ENCODE measurements at places on chromosomes 5 and 9. TPM values are rescaled to one million over a fixed set of nuclear protein-coding genes. Genes with fewer than 3 reads are reported as not detected.

The CENPK gene
- 1.1 TPM for total RNA-seq

DNA sequence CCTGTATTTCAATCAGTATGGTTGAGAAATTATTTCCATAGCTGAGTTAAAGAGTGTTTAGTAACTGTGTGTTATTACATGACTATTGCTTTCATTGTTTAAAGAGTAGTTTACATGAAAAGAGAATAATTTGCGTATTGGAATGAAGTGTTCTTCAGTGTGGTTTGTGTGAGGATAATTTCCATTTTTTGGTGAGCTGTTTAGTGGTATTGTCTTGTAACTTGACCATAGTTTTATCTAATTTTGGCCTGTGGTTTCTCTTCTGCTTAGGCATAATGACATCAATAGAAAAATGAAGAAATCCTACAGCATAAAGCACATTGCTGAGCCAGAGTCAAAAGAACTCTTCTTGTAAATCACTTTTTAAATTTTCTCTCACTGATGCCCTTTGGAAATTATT, 151.2 kb downstream of the SNCAIP start:
- DNase-seq = no peak

DNA sequence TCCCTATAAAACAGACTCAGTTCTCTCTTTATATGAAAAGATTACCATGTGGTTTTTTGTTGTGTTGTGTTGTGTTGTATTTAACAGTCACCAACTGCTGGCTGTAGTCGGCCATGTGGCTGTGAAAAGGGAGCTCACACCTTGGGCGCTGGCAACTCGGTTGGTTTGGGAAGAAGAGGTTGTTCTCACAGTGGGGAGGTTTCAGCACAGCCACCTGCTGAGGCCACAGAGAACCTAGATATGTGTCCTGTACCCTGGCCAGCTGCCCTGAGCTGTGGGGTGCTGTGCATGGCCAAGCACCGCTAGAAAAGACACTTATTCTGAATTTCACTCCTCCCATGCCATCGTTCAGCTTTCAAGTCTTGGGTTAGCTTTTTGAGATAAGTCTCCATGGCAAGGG, 58.8 kb downstream of the SYK start:
- DNase-seq = no peak

- DNase-seq = no peak
Observed at GRCh38 chr5:148569948-148570347, 84.4 kb downstream of the HTR4 start.

The FOXD1 gene
- total RNA-seq = 1.5 TPM

- no peak for DNase-seq
Observed at GRCh38 chr9:84754461-84754860, 84.9 kb downstream of the NTRK2 start.

GRCh38 chr9:26437056-26437711, 455.4 kb downstream of the CAAP1 start:
- no peak for DNase-seq

The PTGS1 gene
- 62.9 TPM for total RNA-seq

DNA sequence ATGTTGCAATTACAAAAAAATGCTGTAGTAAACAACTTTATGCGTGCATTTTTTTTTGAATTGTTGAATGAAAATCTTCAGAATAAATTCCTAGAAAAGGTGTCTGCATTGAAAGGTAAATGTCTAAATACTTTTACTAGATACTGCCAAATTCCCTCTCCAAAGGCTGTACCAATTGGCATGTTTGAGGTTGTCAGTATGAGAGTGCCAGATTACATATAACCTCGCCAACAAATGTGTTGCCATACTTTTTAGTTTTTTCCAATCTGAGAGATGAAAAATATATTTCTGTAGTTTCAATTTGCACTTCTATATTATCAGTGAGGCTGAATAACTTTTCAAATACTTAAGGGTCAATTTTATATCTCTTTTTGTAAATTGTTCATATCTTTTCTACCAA, 261.5 kb upstream of the TARS1 start:
- no peak for DNase-seq

DNA sequence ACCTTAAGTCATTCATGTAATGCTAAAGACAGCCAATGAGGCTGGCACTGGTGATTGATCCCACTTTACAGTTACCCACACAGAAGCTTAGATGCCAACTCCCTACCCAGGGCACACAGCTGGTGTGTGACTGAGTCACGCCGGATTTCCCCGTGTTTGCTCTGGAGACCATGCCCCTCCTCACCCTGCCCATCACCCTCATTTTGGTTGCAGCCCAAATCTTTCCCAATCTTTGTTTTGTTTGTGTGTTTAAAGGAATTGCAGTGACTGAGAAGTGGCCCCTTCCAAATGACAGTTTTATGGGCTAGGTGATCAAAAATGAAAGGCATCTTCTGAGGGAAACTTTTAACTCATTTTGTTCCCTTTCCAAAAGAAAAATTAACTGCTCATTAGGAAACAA, 10.9 kb downstream of the FBXL7 start:
- no peak for DNase-seq

The ARHGEF39 gene
- 1.0 TPM for total RNA-seq

The SLC6A19 gene
- not detected for total RNA-seq

The TICAM2 gene
- total RNA-seq = not detected

GRCh38 chr9:87771316-87772006, 45.5 kb downstream of the CTSL start:
- no peak for DNase-seq

The CDC20B gene
- total RNA-seq = not detected

DNA sequence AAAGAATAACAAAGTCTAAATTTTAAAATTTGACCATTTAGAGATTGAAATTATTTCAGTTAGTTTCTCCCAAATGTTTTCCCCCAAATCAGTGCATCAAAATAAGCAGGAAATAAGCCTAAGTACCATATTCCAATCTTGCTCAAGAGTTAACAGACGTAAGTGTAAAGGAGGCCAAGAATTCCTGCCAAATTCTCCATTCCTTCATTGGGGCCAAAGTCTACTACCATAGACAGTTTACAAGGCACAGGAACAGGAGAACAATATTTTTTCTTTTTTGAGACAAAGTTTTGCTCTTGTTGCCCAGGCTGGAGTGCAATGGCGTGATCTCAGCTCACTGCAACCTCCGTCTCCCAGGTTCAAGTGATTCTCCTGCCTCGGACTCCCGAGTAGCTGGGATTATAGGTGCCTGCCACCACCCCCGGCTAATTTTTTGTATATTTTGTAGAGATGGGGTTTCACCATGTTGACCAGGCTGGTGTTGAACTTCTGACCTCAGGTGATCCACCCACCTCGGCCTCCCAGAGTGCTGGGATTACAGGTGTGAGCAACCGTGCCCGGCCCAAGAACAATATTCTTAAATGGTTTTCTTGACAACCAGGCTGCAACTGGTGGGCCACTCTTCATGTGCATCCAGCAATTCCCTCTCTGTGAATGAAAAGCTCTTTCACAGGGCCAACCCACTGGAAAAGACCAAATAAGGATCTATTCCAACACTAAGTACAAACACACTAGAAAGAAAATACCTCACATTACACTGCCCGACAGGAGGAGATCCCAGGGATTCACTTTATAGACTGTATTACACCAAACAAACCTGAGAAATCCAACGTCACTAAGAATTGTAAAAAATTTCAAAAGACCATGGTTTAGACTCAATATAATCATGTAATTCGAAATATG, 127.7 kb downstream of the MAPKAP1 start:
- no peak for DNase-seq

DNA sequence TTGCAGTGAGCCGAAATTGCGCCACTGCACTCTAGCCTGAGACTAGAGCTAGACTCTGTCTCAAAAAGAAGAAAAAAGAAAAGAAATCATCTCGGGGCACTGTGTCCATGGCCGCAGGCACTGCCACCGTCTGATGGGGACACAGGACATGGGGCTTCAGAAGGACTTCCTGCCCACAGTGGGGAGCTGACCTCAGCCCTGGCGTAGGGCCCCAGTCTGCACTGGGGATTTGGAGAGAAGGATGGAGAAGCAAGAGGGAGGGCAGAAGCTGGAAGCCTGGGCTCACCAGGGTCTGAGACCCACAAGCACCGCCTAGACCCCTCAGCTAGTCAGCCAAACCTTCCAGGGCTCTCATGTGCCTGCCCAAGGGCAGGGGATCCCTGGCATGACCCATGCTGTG, 4.1 kb upstream of the SARDH start:
- no peak for DNase-seq

DNA sequence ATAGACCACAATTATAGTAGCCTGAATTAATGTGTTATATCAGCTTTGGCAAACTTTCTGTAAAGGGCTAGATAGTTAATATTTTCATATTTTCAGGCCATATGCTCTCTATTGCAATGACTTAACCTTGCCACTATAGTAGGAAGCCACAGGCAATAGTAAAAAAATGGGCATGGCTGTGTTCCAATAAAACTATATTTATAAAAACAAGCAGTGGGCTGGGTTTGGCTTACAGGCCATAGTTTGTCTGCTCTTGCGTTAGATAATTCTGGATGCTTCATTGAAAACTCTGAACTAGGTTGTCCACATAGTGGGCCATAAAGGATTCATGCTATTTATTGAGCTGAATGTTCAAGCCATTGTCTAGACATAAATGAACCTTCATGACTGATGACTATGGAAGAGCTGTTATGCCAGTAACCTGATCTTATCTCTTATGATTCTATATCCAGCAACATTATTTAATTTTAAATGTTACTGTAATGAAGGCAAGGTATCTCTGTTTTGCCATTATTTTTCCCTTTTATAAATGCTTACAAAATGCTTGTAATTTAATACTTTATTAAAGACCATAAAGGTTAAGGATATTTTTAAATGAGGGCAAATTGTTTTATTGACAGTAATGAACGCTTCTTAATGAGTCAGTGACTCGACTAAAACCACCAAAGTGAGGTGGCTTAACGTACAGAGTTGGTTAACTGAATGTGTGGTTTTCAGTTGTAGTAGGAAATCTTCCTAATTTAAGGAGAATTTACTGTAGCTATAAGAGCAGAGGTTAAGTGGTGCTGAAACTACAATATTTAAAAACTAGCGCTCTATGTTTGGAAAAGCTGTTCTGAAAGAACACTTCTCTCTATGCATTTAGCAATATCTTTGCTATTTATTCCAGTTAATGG, 560.6 kb downstream of the PRR16 start:
- no peak for DNase-seq

DNA sequence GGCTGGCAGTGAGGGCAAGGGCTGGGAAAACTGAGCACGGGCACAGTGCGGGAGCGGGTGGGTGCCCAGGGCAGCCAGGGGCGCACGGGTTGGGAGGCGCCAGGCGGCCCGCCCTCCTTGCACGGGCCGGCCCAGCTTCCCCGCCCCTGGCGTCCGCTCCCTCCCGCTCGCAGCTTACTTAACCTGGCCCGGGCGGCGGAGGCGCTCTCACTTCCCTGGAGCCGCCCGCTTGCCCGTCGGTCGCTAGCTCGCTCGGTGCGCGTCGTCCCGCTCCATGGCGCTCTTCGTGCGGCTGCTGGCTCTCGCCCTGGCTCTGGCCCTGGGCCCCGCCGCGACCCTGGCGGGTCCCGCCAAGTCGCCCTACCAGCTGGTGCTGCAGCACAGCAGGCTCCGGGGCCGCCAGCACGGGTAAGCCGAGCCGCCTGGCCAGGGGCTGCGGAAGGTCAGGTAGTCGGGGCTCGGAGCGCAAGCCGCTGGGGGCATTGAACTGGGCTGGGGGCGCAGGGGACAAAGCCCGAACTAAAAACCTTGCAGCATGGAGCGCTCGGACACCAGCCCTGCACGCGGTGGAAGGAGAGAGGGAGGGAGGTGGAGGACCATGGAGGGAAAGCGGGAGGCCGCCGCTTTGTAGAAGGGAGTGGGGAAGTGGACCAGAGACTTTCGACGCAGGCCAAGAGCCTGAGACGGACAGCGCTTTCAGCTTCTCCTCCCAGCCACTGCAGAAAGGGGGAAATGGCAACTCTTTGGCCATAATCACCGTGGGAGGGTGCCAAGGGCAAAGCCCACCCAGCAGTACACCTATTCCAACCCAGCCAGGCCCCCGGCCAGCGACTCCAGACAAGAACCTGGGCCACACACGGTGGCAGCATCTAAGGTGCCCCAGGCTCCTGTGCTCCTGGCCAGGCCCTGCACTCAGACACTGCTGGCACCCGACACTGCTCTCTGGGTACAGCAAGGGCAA, at the start of gene TGFBI:
Gene TGFBI, plus strand, starts transcription at position 207 of the 961 bp plus-strand sequence. Its CDS starts 68 bp downstream, at position 275.
- peak; percentile 71 for DNase-seq

The FOXD4 gene
- total RNA-seq = 0.91 TPM

GRCh38 chr5:153860195-153860886, 178.4 kb downstream of the FAM114A2 start:
- DNase-seq = no peak

DNA sequence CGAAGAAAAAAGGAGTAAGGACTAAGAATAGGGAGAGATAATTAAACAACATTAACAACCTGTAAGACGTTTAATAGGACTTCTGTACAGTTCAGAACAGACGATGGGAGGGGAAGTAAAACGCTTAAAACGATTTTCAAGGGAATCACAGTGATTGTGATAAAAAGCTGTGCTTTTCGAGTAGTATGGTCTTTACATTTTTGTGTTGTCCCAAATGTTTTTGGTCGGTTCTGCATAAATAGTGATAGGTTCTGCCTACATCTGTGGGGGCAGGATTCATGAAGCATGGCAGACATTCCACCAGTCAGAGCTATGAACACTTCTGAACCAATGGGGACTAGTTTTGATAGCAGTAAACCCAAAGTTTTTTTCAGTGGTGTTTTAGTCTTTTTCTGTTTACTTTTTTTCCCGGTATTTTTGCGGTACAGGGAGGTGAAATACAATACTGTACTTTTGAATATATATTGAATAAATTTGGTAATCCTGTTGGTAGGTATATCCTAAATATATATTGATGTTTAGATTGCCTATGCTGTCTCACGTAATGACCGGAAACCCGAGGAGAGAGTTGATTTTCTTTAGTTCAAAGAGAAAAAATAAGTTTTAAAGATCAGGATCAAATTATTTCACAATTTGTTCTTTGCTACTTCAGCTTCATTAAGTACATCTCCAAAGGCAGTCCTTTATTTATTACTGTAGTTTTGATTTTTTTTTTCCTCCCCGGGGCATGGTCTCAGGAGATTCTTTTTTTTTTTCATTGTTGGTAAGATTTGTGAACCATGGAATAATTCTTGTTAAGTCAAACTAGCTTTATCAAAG, 1.3 kb downstream of the ERBIN start:
- peak; percentile 19 for DNase-seq

GRCh38 chr5:54848581-54848980, 136.8 kb downstream of the ESM1 start:
- no peak for DNase-seq

- DNase-seq = no peak
Observed at GRCh38 chr9:78015241-78015640, 16.4 kb downstream of the GNAQ start.

DNA sequence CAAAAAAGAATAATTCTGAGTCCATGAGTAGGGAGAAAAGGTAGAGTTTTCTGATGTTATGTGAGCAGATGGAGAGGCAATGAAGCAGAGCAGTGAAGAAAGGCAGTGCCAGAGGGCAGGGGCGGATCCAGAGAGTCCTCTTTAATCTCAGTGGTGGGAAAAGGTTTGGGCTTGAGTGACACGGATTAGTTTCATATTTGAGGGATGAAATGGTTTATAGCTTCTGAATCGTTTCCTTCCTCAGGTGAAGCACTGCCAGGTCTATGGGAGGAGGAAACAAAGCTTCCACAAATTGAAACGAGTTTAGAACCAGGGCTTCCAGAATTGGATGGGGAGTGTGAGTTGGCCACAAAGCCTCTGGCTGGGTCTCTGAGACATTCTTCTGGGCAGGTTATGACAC, 517.0 kb upstream of the PAPPA start:
- DNase-seq = no peak

The GPRIN1 gene
- total RNA-seq = 1.6 TPM

The CER1 gene
- total RNA-seq = not detected

- DNase-seq = no peak
Observed at GRCh38 chr5:140595538-140596300, 31.1 kb downstream of the SLC35A4 start.

Data from lower leg skin (tissue), 4 donors.